ENCODE measurements at places on chromosomes 11 and 22. TPM values are rescaled to one million over a fixed set of nuclear protein-coding genes. Genes with fewer than 3 reads are reported as not detected.

GRCh38 chr11:5923427-5923776, 18.6 kb upstream of the OR56A3 start:
- no peak overlapping the region for H3K4me3 ChIP-seq
- DNase-seq, result no peak
- no peak overlapping the region for H3K27ac ChIP-seq
- no peaks in the 10 kb centered on the region for H3K27me3 ChIP-seq

Gene RBFOX2
- total RNA-seq, result 0.77 TPM

GRCh38 chr22:31676700-31677099, 14.7 kb upstream of the PISD start:
- peaks cover 24% of the 10 kb centered on the region for H3K4me1 ChIP-seq
- peak; percentile 93 for DNase-seq
- peaks cover 3% of the 10 kb centered on the region for H3K36me3 ChIP-seq
- peak overlapping the region; percentile 95 for H3K27ac ChIP-seq
- peak overlapping the region; percentile 87 for H3K4me3 ChIP-seq

Gene ELFN2
- 0.23 TPM for total RNA-seq

DNA sequence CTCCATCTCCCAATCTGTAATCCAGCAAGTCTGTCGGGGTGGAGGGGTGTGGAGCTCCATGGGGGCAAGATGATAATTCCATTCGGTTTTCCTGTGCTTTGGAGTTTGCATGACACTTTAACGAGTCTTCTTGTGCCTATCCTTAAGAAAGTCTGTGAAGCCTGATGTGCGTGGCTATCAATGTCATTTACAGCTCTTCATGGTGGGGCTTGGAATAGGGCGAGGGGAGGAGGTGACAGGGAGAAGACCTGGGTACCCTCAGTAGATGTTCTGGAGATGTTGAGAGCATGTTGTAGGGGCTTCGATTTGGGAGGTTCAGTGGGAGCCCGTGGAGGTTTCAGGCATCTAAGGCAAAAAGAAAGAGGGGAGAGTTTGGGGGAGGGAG, 579 bp upstream of the PHLDB1 start:
- peaks cover 24% of the 10 kb centered on the region for H3K4me1 ChIP-seq
- peaks cover 11% of the 10 kb centered on the region for H3K36me3 ChIP-seq
- no peak overlapping the region for H3K27ac ChIP-seq
- H3K27me3 ChIP-seq, result peaks cover 32% of the 10 kb centered on the region
- DNase-seq, result no peak

GRCh38 chr11:57357856-57358255, 19.7 kb downstream of the P2RX3 start:
- H3K27ac ChIP-seq, result no peak overlapping the region
- DNase-seq, result no peak
- peaks cover 16% of the 10 kb centered on the region for H3K27me3 ChIP-seq
- H3K4me1 ChIP-seq, result peaks cover 4% of the 10 kb centered on the region
- H3K4me3 ChIP-seq, result no peak overlapping the region

Gene LINC01488
- total RNA-seq, result not detected

Gene MS4A7
- total RNA-seq, result not detected

- no peak overlapping the region for H3K27ac ChIP-seq
- H3K4me1 ChIP-seq, result peaks cover 8% of the 10 kb centered on the region
- DNase-seq, result no peak
- no peaks in the 10 kb centered on the region for H3K27me3 ChIP-seq
- no peak overlapping the region for H3K4me3 ChIP-seq
Observed at GRCh38 chr22:21974058-21974649, 8.4 kb downstream of the TOP3B start.

- H3K4me3 ChIP-seq, result no peak overlapping the region
- H3K27me3 ChIP-seq, result no peaks in the 10 kb centered on the region
- H3K4me1 ChIP-seq, result peaks cover 19% of the 10 kb centered on the region
Observed at GRCh38 chr22:19840955-19841640, 13.6 kb downstream of the GNB1L start.

DNA sequence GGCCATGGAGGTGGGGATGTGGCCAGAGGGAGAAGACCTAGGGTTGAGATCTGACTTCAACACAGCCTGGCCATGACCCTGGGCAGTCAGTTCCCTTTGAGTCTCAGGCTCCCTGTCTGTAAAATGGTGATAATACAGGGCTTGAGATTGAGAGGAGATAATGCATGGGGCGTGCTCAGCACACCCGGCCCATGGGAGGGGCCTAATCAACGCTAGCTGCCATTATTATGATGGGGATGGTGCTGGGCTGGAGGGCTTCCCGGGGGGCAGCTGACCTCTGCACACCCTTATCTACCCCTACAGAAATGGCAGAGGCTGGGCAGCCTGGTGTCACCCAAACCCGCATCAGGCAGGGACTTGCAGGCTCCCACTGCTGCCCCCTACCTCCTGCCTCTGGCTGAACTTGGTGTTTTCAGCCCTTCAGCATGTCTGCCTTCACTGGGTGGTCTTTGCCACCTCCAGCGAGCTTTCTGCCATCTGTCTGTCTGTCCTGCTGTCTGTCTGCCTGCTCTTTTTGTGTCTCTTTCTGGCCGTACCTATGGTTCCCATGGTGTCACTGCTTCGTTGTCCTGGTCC, 84.5 kb downstream of the CACNA1I start:
- H3K4me3 ChIP-seq, result no peak overlapping the region
- no peak for DNase-seq
- H3K27ac ChIP-seq, result no peak overlapping the region
- no peaks in the 10 kb centered on the region for H3K27me3 ChIP-seq
- H3K4me1 ChIP-seq, result peaks cover 37% of the 10 kb centered on the region

DNA sequence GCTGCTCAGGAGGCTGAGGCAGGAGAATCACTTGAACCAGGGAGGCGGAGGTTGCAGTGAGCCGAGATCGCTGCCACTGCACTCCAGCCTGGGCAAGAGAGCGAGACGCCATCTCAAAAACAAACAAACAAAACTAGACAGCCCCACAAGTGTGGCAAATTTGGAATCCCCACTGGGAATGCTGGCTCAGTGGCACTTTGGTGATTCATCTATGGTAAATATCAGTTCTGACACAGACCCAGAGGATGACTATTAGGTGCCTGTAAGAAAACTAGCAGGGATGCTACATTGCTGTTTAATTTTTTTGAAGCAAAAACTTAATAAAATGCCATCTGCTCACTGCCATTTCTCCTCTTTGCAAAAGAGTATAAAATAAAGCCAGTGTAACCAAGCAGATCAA, 107.9 kb downstream of the NAT10 start:
- H3K4me3 ChIP-seq, result no peak overlapping the region
- H3K36me3 ChIP-seq, result no peaks in the 10 kb centered on the region
- no peak overlapping the region for H3K27ac ChIP-seq
- no peak for DNase-seq
- peaks cover 4% of the 10 kb centered on the region for H3K27me3 ChIP-seq

DNA sequence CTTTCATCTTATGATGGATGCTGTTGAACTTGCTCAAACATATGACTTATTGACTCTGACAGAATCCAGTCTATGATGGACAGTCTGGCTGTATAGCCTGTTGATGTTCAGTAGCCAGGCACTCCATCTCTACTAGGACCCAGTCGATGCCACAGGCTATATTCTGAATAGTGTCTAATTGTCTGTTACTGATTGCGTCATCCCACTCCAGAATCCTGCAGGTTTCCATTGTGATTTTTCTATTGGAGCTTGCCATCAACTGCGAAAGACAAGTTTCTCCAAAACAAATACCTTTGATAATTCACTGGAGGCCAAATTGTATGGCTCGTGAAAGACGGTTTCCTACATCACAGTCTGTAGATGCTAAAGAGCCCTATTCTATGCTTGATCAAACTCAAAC, 481.7 kb upstream of the CHORDC1 start:
- H3K4me1 ChIP-seq, result no peaks in the 10 kb centered on the region
- H3K36me3 ChIP-seq, result no peaks in the 10 kb centered on the region
- no peaks in the 10 kb centered on the region for H3K27me3 ChIP-seq

Gene MUC2
- not detected for total RNA-seq

- DNase-seq, result no peak
- peaks cover 24% of the 10 kb centered on the region for H3K27me3 ChIP-seq
- H3K27ac ChIP-seq, result no peak overlapping the region
- peaks cover 4% of the 10 kb centered on the region for H3K4me1 ChIP-seq
Observed at GRCh38 chr11:33685082-33685481, 15.5 kb downstream of the C11orf91 start.

- no peak for DNase-seq
- H3K27me3 ChIP-seq, result no peaks in the 10 kb centered on the region
- H3K27ac ChIP-seq, result peak overlapping the region; percentile 39
- no peaks in the 10 kb centered on the region for H3K36me3 ChIP-seq
- H3K4me3 ChIP-seq, result no peak overlapping the region
Observed at GRCh38 chr11:128553662-128554362, 33.5 kb downstream of the ETS1 start.

DNA sequence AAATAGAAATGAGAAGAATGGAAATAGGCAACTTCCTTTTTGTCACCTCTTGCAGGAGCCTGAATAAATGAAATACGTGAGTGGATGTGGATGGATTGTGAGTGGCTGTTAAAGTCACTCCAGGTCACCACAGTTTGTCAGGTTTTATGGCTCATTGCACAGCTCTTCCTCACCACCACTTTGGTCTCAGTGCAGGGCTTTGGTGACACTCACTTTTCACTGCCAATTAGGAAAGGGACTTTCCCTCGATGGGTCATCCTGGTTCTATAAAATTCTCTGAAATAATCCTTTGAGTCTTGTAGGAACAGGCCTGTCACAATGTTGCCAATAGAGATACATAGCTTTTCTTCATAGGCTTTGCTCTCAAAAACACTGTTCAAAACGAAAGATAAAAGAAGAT, 172.4 kb upstream of the C11orf87 start:
- H3K27ac ChIP-seq, result no peak overlapping the region
- DNase-seq, result no peak
- no peaks in the 10 kb centered on the region for H3K27me3 ChIP-seq
- H3K36me3 ChIP-seq, result no peaks in the 10 kb centered on the region

- DNase-seq, result no peak
- no peaks in the 10 kb centered on the region for H3K4me1 ChIP-seq
- no peaks in the 10 kb centered on the region for H3K27me3 ChIP-seq
Observed at GRCh38 chr22:46350121-46350520, 14.6 kb downstream of the TRMU start.

GRCh38 chr22:37044634-37045625, 6.6 kb upstream of the KCTD17 start:
- H3K4me1 ChIP-seq, result peaks cover 25% of the 10 kb centered on the region
- H3K4me3 ChIP-seq, result no peak overlapping the region

DNA sequence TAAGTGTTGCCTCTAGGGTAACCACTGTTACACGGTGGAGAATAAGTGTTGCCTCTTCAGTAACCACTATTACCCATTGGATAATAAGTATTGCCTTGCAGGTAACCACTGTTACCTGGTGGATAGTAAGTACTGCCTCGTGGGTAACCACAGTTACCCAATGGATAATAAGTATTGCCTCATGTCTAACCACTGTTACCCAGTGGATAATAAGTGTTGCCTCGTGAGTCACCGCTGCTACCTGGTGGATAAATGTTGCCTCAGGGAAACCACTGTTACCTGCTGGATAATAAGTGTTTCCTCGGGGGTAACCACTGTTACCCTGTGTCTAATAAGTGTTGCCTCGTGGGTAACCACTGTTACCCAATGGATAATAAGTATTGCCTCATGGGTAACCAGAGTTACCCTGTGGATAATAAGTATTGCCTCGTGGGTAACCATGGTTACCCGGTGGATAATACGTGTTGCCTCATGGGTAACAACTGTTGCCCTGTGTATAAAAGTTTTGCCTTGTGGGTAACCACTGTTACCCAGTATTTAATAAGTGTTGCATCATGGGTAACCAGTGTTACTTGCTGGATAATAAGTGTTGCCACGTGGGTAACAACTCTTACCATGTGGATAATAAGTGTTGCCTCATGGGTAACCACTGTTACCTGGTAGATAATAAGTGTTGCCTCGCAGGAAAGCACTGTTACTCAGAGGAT, 12.3 kb upstream of the NXPE4 start:
- no peak for DNase-seq
- no peaks in the 10 kb centered on the region for H3K4me1 ChIP-seq
- H3K4me3 ChIP-seq, result no peak overlapping the region

Gene CHRM1
- not detected for total RNA-seq

DNA sequence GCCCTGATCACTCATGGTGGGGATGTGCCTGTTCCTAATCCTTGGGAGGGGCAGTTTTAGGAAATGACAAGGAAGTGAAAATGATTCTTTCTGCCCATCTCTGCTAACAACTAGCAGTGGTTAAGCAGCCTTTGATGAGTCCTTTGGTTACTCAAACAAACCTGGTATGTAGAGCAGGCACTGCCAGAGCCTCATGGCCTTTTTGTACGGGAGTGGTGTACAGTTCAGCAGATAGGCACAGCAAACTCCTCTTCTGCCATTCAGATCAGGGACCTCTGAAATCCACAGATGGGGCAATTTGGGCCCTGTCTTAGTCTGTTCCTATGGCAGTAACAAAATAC, 66.2 kb downstream of the FZD4 start:
- H3K4me3 ChIP-seq, result no peak overlapping the region
- DNase-seq, result no peak
- H3K27ac ChIP-seq, result no peak overlapping the region
- peaks cover 20% of the 10 kb centered on the region for H3K27me3 ChIP-seq

GRCh38 chr11:73359930-73360742, 16.1 kb upstream of the RELT start:
- no peaks in the 10 kb centered on the region for H3K27me3 ChIP-seq
- peak; percentile 46 for DNase-seq
- H3K4me3 ChIP-seq, result no peak overlapping the region

DNA sequence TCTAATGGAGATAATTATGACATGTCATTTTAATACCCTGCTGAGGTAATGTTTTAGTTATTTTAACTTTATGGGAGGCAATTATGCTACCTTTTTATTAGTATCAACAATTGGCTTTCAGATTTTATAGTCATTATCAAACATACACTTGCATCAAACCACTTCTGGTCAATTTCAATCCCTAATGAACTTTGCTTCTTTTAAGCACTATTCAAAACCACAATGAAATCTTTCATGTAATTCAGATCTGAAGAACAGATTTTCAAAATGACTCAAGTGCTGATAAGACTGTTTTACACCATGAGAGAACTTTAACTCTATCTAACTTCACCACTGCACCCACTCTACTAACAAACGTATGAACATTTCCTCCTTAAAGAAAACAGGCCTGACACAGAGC, 25.9 kb upstream of the CCDC34 start:
- H3K27ac ChIP-seq, result no peak overlapping the region
- H3K4me1 ChIP-seq, result peaks cover 4% of the 10 kb centered on the region
- H3K27me3 ChIP-seq, result peaks cover 9% of the 10 kb centered on the region
- H3K4me3 ChIP-seq, result no peak overlapping the region
- no peaks in the 10 kb centered on the region for H3K36me3 ChIP-seq

GRCh38 chr11:45171550-45171949, 25.1 kb downstream of the PRDM11 start:
- H3K27me3 ChIP-seq, result no peaks in the 10 kb centered on the region
- no peaks in the 10 kb centered on the region for H3K36me3 ChIP-seq
- H3K4me1 ChIP-seq, result peaks cover 3% of the 10 kb centered on the region

GRCh38 chr11:17550450-17551346, 3.6 kb downstream of the OTOG start:
- H3K27me3 ChIP-seq, result peaks cover 16% of the 10 kb centered on the region
- no peaks in the 10 kb centered on the region for H3K36me3 ChIP-seq
